ENCODE measurements at places on chromosomes 3 and 15.

GRCh38 chr3:104673981-104674380, 692.7 kb upstream of the ALCAM start:
- no peak for DNase-seq

DNA sequence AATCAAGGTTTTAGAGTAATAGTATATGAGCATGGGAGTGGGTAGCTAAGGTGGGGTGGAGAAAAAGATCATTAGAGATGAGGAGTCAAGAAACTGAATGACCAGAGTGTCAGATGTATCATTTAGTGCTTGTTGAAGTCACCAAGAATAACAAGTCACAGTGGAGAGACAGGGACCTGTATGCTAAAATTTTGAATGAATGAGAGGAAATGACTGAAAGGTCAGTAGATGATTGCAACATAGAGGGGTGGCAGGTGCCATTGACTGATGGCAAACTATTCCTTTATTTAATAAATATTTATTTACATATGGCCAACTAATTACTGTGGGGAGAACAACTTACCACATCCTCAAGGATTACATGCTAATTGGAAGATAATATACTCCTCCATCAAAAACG, 75.0 kb upstream of the ANKRD28 start:
- no peak for DNase-seq

GRCh38 chr3:102478160-102478559, 43.3 kb downstream of the ZPLD1 start:
- DNase-seq = no peak

DNA sequence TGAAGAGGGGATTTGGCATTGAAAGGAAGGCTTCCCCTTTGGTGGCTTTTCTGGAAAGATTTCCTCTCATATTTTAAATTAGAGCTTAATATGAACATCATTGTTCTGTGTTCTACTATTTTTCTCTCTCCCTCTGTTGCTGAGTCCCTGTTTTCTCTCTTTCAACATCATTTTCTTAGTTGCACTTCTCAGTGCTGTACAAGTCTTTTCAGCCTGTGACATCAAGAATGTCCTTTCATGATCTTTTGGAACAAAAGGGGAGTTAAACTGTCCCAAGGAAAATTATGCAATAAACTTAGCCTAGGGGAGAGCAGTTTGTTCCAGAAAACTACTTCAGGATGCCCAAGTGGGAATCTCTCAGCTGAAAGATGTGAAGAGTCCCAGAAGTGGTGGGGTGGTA, 325.1 kb downstream of the IL20RB start:
- no peak for DNase-seq

GRCh38 chr3:70108546-70108945, 109.0 kb downstream of the SAMMSON start:
- DNase-seq = no peak

GRCh38 chr15:70095408-70096214, 2.1 kb downstream of the TLE3 start:
- DNase-seq = no peak

GRCh38 chr15:98771541-98771940, 123.2 kb downstream of the IGF1R start:
- no peak for DNase-seq

- DNase-seq = no peak
These were observed 759 bp upstream of the TTBK2 start for GRCh38 chr15:42921342-42921731.

DNA sequence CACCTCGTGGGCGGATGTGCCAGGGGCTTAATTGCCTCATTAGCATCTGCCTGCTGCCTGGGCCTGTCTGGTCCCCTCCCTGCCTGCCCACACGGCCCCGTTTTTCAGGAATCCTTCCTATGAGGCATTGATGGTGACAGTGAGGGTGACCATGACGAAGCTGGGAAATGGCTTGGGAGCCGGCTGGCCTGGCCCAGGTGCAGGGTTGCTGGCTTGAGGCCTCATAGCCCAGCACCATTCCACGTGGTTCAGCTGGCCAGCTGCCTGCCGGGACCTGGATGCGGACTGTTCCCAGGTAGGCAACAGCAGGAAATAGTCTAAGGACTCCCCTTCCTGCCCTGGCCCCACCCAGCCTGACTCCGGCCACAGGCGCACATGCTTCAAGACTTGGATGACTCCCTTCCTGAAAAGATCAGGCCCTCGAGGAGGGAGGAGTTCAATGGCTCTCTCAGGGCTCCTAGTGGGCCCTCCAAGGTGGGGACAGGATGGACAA, 8.9 kb upstream of the DUSP7 start:
- DNase-seq = no peak

DNA sequence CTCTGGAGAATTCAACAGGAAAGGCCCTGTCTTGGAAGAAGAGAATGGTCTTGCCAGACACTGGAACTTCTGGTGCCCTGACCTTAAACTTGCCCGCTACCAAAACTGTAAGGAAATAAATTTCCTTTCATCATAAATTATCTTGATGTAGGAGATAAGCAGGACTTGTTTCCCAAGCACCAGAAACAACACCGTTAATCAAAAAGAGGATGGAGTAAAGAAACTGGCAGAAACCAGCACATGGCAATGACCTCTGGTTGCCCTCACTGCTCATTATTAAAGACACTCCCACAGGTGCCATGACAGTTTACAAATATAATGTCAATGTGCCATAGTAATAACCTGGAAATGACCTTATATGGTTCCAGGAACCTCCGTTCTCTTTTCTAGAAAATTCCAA, 426.1 kb downstream of the EDEM1 start:
- DNase-seq = no peak

- DNase-seq = no peak
These were observed 109.2 kb downstream of the EEFSEC start for GRCh38 chr3:128262457-128262856.

DNA sequence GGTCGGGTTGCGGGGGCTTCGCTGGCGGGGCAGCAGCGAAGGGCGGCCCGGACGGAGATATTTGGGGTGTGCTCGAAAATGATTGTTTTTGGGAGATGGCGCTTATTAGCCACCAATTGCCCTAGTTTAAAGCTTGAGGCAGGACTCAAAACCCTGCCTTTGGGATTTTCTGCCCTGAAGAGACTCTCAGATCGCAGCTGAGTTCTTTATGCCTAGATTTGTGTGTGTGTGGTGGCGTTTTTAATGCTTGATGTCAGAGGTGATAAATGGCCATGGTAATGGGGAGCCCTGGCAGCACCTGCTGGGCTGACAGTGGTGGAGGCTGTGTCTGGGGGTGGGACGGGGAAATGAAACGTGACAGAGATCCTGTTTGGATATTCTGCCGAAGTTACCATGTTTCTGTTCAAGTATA, 604 bp downstream of the KCTD6 start:
- no peak for DNase-seq

GRCh38 chr3:100389025-100389424, 11.9 kb downstream of the TOMM70 start:
- no peak for DNase-seq

GRCh38 chr15:65914386-65914785, 45.1 kb downstream of the RAB11A start:
- DNase-seq = no peak

DNA sequence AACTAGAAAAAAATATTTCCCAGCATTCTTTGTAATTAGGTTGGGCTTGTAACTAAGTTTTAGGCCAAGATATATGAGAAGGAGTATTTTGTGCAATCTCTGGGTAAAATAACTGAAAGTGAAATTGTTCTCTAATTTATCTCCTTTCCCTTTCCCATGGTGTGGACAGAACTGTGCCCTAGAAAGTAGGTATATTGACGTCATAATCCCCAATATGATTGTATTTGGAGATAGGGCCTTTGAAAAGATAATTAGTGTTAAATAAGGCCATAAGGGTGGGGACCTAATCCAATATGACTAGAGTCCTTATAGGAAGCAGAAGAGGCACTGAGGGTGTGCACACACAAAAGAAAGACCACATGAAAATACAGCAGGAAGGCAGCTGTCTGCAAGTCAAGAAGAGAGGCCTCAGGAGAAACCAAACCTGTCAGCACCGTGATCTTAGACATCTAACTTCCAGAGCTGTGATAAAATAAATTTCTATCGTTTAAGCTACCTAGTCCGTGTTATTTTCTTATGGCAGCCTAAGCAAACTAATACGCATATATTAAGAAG, 106.6 kb downstream of the KCNH8 start:
- no peak for DNase-seq

GRCh38 chr3:36060950-36061349, 319.4 kb upstream of the STAC start:
- no peak for DNase-seq

DNA sequence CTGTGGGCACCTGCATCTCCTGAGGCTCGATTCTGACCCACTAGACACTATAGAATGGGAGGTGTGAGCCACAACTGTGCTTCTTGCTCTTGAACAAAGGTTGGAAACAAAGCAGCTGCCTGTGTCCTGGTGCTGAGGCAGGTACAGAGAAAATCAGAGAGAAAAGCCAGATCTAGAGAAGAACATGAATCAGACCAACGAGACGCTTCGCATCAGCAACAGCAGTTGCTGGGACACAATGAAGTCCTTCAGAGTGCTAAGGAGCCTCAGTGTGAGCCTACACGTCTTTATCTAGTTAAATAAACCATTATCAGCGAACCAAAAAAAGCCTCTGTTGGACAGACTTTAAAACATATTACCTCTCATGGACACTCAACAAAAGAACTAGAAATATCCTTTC, 86.3 kb upstream of the MEX3B start:
- no peak for DNase-seq

- no peak for DNase-seq
These were observed 64.0 kb downstream of the TCAIM start for GRCh38 chr3:44402548-44402947.

DNA sequence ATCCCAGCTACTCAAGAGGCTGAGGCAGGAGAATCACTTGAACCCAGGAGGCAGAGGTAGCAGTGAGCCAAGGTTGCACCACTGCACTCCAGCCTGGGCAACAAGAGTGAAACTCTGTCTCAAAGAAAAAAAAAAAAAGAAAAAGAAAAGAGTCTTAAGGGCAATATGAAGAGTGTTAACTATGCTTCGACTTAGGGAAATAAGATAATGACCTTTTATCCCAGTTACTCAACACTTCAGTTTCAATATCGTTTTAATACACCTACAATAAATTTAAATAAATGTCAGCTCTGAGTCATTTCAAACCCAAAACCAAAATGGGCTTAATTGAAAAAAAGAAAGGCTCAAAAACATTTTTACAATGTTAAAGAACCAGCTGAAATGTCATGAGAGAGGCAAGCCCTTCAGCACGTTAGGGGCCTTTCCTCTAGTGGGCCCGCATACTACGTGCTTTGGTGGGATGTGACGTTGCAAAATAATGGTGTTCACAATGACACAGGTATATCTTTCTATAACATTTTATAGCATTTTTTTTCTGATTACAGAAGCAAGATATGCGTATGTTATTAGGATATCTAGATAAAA, 15.3 kb downstream of the FYCO1 start:
- no peak for DNase-seq

- DNase-seq = no peak
These were observed 78.8 kb downstream of the MCF2L2 start for GRCh38 chr3:183349421-183350157.

- DNase-seq = peak; percentile 44
These were observed 99.7 kb upstream of the LIPC start for GRCh38 chr15:58331913-58332675.

GRCh38 chr3:40057786-40058185, 248.4 kb downstream of the MYRIP start:
- no peak for DNase-seq

DNA sequence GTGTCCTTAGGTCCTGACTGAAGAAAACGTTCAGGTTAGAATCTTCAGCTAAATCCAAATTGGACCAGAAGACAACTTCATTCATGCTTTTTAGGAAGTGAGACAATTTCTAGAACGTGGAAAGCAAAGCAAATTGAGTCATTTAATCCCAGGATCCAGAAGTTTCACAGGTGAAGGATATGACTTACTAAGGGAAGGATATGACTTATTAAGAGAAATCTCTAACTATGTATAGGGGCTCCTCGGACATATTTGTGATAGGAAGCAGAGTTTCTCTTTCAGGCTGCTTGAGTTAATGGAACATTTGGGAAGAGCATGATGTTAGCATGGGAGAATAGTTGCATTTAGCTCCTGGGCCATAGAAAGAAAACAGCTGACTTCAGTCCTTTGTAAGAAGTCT, 16.1 kb upstream of the PLOD2 start:
- no peak for DNase-seq

- DNase-seq = no peak
These were observed 25.1 kb upstream of the GABPB1 start for GRCh38 chr15:50380089-50380488.

DNA sequence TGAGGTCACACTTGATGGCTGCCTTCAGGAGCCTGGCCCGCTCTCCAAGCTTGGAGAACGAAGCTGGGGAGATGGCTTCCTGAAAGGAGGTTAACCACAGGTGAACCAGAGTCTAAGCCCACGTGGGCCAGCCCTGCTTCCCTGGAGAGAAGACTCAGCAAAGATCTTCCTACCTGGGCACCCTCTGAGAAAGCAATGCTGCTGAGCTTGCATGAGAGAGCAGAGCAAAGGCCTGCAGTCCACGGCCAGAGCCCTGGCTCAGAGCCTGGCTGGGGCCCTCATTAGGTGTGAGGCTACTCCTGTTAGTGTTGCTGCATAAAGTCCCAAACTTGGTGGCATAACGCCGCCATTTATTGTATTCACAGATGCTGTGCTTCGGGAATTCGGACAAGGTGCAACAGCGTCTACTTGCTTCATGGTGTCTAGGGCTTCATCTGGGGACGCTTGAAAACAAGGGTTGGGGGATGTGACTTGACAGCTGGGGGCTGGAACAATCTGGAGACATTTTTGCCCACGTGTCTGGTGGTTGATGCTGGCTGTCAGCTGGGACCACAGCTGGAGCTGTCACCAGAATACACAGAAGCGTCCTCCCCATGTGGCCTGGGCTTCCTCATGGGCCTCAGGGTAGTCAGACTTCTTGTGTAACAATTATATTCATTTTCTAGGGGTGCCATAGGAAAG, 87.9 kb upstream of the MEF2A start:
- no peak for DNase-seq

DNA sequence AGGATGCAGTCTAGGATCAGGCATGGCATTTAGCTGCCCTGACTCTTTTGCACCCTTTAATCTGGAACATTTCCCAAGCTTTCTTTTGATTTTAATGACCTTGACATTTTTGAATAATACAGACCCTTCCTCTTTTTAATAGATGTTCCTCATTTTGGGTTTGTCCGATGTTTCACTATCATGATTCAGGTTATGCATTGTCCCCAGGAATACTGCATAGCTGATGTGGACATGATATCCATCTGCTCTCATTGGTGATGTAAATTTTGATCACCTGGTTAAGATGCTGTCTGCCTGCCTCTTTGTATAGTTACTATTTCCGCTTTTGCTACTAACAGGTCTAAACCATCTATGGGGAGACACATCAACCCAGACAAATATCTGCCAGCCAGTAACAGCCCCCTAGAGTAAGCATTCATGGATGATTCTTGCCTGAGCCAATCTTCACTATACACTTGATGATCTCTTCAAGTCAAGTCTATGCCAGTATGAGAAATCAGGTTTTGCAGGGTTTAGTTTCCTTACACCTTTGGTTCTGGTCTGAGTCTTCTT, 50.6 kb upstream of the ULK4 start:
- no peak for DNase-seq

Measured in HuH-7 (cell line).